ENCODE measurements at places on chromosomes 1 and 21.
A peak's percentile ranks its signal among the peaks of the same experiment; 100 is the strongest.

DNA sequence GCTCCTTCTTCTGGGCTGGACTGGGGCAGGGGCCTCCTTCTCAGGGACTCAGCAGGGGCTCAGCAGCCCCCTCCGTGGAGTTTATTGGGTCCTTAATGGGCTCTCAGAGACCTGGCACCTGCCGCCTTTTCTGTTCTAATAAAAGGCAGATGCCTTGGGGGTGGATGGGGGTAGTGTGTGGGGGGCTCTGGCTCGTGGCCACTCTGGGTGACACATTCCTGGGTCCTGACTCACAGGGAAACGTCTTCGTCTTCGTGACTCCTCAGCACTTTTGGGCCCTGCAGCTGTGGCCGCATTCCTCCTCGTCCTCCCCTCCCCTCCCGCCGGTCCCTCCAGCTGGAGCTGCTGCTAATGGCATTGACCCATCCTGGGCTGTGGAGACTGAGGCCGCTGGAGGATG is 107.8 kb upstream of the WNT4 start:
- DNase-seq: peak; percentile 71

DNA sequence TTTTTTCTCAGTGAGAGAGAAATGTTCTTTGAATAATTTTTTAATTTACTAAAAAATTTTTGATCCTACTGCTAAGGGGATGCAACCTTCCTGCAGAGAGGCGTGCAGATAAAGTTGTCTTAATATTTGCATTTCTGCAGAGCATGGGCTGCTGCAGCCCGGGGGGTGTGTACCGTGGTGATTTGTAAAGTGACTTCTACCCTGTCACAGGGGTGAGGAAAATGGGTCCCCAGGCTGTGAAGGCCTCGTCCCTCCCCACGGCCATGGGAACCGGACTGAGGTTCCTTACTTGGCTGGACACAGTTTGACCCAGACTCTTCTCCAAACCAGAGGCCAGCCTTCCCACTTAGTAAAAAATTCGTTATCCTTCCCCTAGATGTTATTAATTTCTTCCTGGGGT is 9.5 kb upstream of the C1orf174 start:
- DNase-seq: no peak

- no peak for DNase-seq
Measured at GRCh38 chr1:241068359-241068758, 288.6 kb downstream of the RGS7 start.

DNA sequence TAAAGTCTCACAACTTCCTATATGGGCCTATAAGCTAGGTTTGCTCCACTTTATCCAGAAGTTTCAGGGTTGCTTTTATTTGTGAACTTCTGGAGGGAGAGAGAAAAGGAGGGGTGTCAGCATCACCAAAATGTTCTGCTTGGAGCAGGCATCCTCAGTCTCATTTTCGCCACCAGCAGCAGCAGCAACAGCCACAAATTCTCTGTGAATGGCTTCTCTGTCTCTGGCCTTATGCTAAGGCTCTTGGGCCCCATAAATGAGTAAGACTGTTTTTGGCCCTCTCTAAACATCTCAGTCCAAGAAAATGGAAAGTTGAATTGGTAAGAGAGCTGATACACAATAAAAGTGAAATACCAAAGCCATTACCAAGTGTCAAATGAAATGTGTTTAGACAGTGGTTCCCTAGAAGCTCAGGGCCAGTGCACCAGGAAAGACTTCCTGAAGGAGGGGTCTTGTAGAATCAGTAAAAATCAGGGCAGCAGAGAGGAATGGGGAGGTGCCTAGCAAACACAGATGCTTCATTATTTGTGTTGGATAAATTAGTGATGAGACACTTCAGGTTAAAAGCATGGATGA is 53.0 kb upstream of the SPATA6 start:
- DNase-seq: no peak

- peak; percentile 64 for DNase-seq
Measured at GRCh38 chr1:101357444-101357986, 120.7 kb downstream of the S1PR1 start.

DNA sequence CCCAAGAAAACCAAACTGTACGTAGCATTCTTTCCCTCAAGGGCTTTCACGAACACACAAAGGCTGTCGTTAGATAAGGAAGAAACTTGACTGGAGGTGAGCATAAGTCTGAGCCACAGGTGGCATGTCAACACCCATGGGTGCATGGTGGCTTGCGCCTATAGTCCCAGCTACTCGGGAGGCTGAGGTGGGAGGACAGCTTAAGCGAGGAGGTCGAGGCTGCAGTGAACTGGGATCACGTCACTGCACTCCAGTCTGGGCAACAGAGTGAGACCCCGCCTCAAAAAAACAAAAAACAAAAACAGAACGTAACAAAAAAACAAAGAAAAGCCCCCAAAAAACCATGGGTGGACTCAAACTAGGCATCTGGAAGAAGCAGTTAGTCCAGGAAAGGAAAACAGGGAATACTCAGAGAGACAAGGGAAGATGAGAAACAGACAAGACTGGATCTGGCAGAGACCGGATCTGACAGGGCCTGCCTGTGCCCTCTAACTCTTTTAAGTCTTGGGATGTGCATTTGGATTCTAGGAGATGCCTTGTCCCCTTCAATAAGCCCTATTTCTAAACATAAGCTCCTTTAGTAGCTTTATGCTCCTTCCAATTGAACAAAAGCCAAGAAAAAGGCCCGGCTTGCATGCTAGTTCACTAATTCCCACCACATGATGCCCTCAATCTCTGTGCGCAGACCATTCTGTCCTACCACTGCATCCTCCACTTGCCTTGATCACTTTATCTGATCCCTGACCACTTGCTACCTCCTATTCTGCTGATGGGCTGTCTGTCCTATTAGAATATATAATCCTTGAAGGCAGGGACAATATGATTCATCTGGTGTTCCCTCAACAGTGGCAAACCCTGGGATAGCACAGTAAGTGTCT is 73.8 kb downstream of the APP start:
- DNase-seq: no peak

DNA sequence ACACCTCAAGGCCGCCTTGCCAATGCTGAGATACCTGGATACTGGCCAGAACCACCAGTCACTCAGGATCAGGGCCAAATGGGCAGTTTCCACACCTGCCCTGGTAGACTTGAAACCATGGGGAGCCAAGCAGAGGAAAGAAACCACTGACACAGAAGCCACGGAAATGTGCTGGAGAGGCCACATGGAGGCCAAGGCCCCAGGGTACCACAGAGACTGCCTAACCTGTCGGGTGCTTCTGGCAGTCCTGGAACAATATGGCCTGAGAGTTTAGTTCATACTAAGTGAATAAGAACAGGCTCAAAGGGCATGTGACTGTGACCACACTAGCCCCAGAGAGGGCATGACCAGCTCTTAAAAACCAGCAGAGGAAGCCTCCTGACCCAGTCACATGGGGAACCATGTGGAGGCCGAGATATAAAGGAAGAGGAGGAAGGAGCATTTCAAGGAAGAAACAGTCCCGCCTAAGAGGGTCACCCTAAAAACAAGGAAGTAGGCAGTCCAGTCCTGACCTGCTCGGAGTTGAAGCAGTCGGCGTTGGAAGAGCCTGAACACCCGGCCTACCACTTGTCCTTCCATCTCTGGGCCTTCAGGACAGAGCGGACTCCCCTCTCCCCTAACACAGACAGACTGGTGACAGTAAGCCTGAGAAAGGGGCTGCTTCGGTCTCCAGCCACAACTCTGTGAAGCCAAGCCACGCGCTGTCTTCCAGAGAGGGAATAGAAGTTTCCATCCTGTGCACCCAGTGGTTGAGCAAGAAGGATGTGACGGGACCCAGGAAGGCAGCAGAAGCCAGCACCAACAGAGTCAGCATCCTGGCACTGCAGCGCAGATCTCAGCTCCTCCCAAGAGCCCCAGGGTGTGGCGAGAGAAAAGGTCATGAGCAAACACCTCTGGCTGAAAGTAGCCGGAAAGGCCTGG is at the start of gene DENND2D:
Gene DENND2D (minus strand): TSS at position 766 of the 921 bp plus-strand sequence. CDS start 187 bp downstream, at position 579.
- DNase-seq: no peak

DNA sequence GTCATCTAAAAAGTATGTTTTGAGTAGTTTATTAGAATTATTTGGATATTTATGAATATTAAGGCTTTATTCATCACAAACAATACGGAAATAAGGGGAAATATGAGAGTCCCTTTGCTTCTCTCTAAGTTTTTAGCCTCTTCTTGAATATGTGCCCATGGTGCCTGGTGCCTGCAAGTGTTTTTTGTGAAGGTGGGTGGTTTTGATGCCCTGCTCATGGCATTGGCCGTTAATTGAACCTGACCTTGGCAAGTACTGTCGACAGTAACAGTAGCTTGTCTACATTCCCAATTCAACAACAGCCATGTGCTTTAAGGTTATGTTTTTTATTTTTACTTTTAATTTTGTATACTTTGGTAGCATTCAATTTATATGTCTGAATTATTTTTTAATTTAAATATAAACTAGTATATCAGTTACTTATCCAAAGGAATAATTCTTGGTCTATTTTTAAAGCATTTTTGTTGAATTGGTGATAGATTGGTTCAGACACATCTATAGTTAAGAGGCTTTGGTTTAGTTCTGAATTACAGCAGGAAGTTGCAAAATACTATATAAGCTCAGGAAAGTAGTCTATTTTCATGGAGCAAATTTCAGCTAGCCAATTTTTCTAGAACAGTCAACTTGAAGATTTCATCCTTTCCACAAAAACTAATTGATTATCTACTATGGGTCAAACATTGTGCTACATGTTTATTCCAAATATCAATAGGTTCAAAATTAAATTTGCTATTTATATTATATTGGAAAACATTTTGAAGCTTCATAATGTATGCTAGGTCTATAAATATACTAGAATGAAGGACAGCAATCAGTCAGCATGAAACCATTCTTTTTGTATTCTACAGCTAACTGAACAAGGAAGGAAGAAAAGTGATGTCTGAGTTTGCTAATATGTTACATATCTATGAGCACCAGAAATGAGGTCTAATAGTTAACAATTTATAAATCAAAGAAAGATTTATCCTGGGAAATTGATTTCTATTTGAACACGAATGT is 184.4 kb downstream of the MRPL39 start:
- DNase-seq: no peak

DNA sequence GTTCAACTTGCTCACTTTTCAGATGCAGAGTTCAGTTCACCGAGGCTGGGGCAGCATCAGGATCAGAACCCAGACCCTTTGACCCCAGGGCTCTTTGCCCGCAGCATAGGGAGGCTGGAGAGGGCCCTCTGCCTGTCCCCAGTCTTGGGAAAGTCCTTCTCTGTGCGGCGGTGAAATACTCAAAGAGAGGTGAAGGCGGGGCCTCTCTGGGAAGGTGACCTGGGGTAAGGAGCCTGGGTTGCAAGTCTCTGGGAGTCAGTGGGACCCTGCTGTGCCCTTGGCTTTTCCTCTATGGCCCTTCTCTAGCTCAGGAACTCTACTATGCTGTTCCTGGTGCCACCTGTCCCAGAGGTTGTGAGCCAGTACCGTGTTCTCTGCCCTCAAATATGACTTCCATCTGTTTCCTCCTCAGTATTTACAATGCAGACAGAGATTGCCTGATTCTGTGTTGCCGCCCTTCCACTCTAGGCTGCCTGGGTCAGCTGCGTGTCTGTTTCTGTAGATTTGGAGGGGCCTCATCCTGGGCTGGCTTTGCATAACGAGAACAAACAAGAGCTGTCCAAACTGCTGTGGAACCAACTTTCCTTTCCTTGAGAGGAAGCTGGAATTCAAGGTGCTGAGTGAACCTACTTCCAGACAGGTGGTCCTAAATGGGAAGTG is 18.7 kb upstream of the ZBTB21 start:
- DNase-seq: no peak

GRCh38 chr1:198185759-198186158 is 29.0 kb downstream of the NEK7 start:
- DNase-seq: no peak

GRCh38 chr1:219876798-219877209 is 51.6 kb downstream of the SLC30A10 start:
- no peak for DNase-seq

Data from HFF-Myc (cell line).